Activated CD4-positive, alpha-beta memory T cell treated with anti-CD3 and anti-CD28 coated beads, Interleukin-2, amount 10 ng/mL, durations not matched to agents 7 days and 5 days (primary cell): ENCODE measurements at places on chromosomes 16 and 17.

GRCh38 chr17:77875051-77875780 lies 83.3 kb upstream of the TNRC6C start:
- no peak overlapping the region for H3K4me3 ChIP-seq
- DNase-seq, result no peak
- H3K36me3 ChIP-seq, result peaks cover 13% of the 10 kb centered on the region
- no peak overlapping the region for H3K27ac ChIP-seq

GRCh38 chr17:45265821-45266220 lies 3.9 kb upstream of the SPATA32 start:
- no peaks in the 10 kb centered on the region for H3K27me3 ChIP-seq
- DNase-seq, result no peak
- H3K4me1 ChIP-seq, result peaks cover 19% of the 10 kb centered on the region
- H3K36me3 ChIP-seq, result peaks cover 58% of the 10 kb centered on the region
- H3K27ac ChIP-seq, result no peak overlapping the region

DNA sequence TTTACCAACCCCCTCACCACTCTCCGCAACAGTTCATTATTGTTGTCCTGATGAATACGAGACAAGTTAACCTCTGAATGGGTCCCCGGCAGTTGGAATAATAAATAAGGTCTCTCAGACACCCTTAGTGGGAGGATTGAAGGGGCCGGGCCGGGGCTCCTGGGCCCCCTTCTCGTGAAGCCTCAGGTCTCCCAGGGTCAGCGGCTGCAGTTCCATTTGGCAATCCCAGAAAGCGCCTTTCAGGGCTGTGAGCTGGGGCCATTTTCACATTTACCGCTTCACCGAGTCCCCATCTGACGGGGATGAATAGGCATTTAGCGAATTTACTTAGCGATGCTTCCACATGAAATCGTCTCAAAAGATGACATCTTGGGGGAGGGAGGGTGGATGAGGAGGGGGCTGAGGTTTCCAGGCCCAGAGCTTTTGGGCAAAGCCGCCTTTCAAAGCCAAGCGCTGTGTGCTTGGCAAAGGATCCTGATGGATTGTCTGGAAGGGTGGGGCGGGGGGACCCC lies 309.8 kb downstream of the XYLT1 start:
- peaks cover 9% of the 10 kb centered on the region for H3K36me3 ChIP-seq
- peaks cover 1% of the 10 kb centered on the region for H3K4me1 ChIP-seq
- H3K27ac ChIP-seq, result no peak overlapping the region
- no peak overlapping the region for H3K4me3 ChIP-seq
- DNase-seq, result no peak

GRCh38 chr17:17132746-17133145 lies 73.4 kb downstream of the PLD6 start:
- H3K27me3 ChIP-seq, result no peaks in the 10 kb centered on the region
- no peak overlapping the region for H3K27ac ChIP-seq
- DNase-seq, result no peak
- no peaks in the 10 kb centered on the region for H3K4me1 ChIP-seq

DNA sequence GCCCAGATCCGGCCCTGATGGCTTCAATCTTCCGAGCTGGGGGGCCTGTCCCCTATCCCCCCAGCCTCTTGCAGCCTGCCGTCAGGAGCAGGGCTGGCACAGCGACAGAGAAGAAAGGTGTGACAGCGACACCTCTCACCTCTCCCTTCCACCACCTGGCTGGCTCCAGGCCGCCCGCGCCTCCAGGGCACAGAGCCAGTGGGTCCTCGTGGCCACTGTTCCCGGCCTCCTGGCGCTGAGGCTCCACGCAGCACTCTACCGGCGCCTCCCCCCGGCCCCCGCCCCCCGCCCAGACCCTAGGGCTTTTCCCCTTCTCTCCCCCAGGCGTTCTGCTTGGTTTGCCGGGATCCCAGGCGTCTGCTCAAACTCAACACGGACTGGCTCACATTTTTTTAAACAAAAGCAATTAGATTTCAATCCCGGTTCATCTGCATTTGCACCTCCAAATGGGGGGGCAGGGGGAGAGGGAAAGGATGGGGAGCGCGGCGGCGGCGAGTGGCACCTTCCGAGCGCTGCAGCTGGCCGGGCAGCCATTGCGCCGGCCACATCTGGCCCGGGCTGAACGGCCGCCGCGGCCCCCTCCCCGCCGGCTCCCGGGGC lies 12.8 kb upstream of the CBX8 start:
- H3K4me1 ChIP-seq, result peaks cover 40% of the 10 kb centered on the region
- H3K27ac ChIP-seq, result no peak overlapping the region
- no peak overlapping the region for H3K4me3 ChIP-seq
- H3K27me3 ChIP-seq, result peaks cover 71% of the 10 kb centered on the region
- peaks cover 5% of the 10 kb centered on the region for H3K36me3 ChIP-seq

DNA sequence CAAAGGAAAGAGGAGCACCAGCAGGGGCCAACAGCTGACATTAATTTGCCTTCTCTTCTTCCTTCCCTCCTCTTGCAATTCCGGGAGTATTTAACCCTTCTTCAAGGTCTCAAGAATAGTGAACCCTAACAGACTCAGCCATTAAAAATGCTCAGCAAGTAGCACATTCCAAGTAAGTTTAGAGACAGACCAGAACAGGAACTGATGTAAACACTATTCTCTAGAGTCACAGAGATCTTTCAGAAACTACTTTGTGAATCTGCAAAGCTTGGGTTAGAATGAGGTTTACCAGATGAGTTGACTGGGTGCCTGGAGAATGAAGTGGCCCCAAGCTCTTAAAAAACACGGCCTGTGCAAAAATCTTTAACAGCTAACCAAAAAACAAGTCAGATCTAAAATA lies 50.9 kb downstream of the TEX2 start:
- no peak overlapping the region for H3K27ac ChIP-seq
- DNase-seq, result no peak
- H3K27me3 ChIP-seq, result no peaks in the 10 kb centered on the region
- no peak overlapping the region for H3K4me3 ChIP-seq
- peaks cover 3% of the 10 kb centered on the region for H3K4me1 ChIP-seq

GRCh38 chr17:28860363-28860808 lies 5.6 kb downstream of the ERAL1 start:
- H3K27me3 ChIP-seq, result no peaks in the 10 kb centered on the region
- no peak overlapping the region for H3K27ac ChIP-seq
